ENCODE measurements at places on chromosomes 7 and 10.

GRCh38 chr7:99305473-99306260 is 20.0 kb upstream of the ARPC1A start:
- DNase-seq, result no peak

GRCh38 chr7:81036057-81036456 is 117.2 kb upstream of the SEMA3C start:
- DNase-seq, result no peak

- no peak for DNase-seq
Observed at GRCh38 chr10:114135476-114135875, 38.5 kb downstream of the CCDC186 start.

- DNase-seq, result no peak
Observed at GRCh38 chr10:45063591-45064231, 63.0 kb downstream of the ZNF22 start.

All from dermis microvascular lymphatic vessel endothelial cell (primary cell).